Activated T-cell treated with anti-CD3 and anti-CD28 coated beads, Interleukin-2, amount 50 U/mL, for 48 hours (primary cell): ENCODE measurements at places on chromosomes 4 and X.

DNA sequence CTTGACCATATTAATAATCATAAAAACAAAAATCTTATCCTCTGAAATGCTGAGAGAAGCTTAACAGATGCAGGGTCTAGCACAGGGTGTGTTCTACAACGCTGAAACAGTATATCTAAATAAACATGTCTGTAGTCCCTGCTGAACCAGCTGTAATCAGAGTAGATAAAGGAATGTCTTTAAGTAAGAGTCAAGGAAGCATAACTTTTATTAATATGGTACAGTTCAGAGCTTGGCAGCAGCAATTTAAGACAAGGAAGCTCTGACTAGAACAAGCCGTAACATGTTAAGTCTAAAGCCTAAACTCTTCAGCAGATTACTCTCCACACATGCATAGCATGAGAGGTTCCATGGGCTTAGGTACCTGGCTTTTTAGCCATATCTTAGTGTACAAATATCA, 36.1 kb downstream of the NFKB1 start:
- no peak for DNase-seq

GRCh38 chr4:46952451-46952850, 40.9 kb downstream of the GABRA4 start:
- DNase-seq, result no peak

GRCh38 chrX:55839485-55839884, 121.9 kb downstream of the RRAGB start:
- peak; percentile 21 for DNase-seq

DNA sequence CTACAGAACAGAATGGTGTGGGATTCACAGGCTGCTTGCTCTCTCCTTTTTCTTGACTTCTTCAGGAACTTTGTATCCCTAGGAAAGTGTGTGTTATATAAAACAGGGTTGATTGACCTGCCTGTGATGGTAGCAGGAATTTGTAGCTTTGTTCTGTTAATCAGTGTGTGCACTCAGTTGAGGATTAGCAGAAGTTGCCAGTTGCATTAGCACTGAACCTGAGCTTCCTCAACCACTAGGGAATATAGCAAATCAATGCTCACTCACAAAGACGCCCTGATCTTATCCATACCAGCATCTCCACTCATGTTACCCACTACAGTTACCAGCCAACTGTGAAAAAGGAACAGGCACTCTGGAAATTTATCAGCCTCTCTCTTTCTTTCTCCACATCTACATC, 319.1 kb upstream of the EMCN start:
- no peak for DNase-seq

GRCh38 chr4:143356493-143356892, 19.8 kb downstream of the GAB1 start:
- no peak for DNase-seq

GRCh38 chr4:168514249-168514852, 17.5 kb downstream of the PALLD start:
- DNase-seq, result no peak

DNA sequence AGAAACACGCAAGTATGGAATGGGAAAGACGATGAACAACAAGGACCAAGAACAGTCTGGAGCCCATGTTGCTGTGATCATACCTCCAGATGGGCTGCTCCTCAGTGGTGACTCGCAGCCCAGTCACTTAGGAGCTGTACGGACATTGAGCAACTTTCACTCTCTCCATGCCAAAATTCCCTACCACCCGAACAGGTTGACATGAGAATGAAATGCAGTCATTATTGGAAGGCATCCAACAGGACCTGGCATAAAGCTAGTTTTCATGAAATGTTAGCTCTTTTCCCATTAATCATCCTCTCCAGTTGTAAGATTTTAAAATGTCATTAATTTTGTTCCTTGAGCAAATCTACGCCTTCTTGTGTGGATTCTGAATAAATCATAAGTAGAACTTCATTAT, 82.7 kb upstream of the GPM6B start:
- DNase-seq, result no peak

DNA sequence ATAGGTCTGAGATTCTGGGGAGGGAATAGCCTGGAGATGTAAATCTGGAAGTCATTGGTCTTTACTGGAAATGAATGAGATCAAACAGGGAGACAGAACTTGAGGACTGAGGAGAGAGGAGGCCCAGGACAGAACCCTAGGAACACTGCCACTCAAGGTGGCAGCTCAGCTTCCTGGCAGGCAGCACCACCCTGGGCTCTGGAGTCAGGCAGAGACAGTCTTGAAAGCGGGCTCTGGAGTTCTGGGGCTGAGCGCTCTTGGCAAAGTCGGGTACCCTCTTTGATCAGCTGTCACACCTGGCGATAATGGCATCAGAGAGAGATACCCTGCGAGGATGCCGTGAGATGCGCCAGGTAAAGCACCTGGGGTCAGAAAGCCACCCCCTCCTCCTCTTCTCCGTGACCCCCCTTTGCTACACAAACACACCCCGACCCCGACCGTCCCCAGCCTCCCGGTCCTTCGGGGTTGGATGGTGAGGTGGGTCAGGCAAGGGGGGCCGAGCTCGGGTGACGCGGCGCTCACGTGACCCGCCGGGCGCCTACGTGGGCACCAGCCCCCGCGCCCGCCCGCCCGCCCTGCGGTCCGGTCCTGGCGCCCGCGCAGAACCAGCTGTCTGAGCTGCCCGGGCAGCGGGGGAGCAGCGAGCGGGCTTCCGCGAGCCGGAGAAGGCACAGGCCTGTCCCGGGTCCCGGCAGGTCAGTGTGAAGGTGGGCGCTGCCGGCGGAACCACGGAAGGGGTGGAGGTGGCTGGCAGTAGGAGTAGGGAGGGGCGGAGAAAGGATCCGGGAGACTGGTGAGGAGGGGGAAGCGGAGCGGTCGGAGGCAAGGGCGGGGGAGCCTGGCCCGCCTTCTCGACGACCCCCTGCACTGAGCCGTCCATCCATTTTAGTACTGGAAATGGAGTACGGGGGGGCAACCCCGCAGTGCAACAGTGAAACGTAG, at the start of gene TCEAL3:
Gene TCEAL3, plus strand, starts transcription at position 600 of the 942 bp plus-strand sequence. CDS start 1,102 bp downstream, outside the sequence.
- peak; percentile 32 for DNase-seq

DNA sequence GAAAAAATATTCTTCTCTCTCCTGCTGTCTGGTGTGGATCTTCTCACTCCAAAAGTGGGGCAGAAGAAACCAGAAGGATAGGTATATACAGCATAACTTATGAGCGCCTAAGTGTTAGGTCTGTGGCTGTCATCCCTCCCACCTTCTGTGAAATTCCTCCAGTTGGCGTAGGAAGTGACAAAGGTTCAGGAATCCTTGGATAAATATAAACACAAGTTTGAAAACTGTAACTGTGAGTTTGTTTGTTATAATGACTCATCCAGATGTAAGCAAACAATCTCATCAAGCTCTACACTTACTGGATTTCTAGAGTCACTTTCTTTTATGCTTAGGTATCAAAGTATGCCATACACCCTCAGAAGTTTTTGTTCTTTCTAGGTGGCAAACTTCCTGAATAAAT, 405.2 kb downstream of the FAT4 start:
- DNase-seq, result no peak

GRCh38 chr4:163201358-163201757, 34.7 kb upstream of the NAF1 start:
- DNase-seq, result no peak

GRCh38 chrX:111180750-111181240, 84.8 kb downstream of the PAK3 start:
- no peak for DNase-seq

GRCh38 chr4:40856840-40857362, 107.1 kb downstream of the NSUN7 start:
- peak; percentile 75 for DNase-seq

DNA sequence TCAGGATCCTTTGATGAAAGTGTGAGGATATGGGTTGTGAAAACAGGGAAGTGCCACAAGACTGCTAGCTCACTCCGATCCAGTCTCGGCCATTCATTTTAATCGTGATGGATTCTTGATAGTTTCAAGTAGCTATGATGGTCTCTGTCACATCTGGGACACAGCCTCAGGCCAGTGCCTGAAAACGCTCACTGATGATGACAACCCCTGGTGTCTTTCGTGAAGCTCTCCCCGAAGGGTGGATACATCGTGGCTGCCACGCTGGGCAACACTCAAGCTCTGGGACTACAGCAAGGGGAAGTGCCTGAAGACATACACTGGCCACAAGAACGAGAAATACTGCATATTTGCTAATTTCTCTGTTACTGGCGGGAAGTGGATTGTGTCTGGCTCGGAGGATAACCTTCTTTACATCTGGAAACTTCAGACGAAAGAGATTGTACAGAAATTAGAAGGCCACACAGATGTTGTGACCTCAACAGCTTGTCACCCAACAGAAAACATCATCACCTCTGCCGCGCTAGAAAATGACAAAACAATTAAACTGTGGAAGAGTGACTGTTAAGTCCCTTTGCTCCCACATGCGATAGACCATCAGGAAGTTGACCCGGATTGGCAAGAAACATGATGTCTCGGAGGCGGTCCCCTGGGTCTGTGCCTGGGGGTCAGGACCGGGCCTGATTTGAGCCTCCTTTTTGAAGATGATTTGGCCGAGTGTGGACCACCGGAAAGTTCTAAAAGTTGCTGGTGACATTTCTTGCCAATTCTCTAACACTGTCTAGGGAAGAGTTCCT, 22.2 kb downstream of the LIAS start:
- no peak for DNase-seq

GRCh38 chr4:55722132-55722531, 86.0 kb upstream of the NMU start:
- no peak for DNase-seq

DNA sequence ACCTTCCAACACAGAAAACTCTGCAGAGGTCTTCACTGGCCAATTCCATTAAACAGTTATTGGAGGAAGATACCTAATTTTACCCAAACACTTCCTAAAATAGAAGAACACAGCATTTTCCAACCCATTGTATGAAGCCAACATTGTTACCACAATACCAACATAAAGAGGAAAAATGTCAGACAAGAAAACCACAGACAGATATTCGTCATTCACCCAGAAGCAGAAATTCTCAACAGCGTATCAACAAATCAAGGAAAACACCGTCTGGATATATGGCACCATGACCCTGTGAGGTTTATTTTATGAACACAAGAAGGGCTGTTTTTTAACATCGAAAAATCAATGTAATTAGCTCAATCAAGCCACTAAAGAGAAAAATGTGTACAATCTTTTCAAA, 255.6 kb downstream of the ASMT start:
- no peak for DNase-seq

GRCh38 chrX:1531096-1531890, 5.7 kb downstream of the P2RY8 start:
- DNase-seq, result peak; percentile 63

DNA sequence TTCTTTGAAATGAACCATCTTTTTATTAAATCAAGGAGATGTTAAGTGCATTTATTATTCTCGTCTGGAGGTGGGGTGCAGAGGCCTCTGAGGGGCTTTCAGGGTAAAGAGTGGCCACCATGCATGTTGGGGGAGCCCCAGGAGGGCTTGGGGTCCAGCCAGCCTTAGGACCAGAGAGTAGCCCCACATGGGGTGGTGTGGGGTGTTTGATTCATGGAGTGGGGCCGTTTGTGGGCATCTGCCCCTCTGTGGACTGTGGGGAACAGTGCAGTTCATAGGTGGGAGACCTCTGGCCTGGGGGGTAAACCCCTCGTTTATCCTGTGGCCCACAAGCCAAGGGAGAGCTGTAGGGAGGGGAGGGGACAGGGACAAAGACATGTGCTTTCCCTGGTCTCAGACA, 26.9 kb downstream of the HTRA3 start:
- no peak for DNase-seq

DNA sequence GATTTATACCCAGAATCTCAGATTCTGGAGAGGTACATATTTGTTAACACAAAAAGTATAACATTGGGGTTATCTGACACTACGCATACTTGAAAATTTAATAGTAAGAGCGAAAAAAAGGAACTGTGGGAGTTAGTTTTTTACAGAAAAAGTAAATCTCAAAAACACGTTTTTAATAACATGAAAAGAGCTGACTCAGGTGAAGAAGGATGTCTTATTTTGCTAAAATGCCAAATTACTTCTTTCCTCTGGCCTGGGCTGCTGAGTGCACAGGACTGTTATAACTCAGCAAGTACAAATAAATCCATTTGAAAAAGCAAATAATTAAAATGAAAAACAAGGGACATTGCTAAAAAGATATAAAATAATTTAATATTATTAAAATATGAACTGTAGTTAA, 1322.9 kb downstream of the ARAP2 start:
- DNase-seq, result no peak

DNA sequence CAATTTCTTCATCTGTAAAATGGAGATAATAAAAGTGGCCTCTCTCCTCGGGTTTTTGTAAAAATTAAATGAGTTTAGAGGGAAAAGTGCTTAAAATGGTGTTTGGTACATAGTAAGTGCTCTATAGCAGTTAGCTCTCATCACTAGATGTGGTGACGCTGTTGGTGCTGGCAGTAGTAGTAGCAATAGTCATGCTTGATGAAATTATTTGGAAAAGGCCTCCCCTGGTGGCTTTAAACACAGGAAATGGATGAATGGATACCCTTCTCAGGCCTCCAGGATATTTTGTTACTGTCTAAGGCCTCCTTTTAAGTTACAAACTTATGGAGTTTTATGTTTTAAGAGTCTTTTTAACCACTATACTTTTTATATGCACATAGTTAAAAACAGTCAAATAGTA, 142.9 kb downstream of the CBR4 start:
- DNase-seq, result no peak

DNA sequence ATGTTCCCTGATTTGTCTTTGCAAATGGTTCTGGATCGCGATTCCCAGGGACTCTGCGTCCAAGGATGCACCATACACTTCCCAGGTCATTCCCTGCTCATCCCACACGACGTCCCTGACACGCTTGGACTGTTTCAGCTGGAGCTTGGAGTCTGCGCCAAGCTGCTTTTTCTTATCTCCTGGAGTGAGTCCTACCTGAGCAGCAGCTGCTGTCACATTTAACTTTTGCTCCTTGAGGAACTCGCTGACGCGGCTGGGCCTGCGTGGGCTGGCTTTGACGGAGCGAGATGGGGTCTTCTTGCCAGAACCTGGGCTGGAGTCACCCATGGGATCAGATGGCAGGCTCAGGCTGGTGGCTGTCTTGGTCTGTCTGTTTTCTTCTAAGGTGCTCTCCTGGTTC, 59.6 kb downstream of the GPRIN3 start:
- no peak for DNase-seq

- DNase-seq, result no peak
These were observed 57.0 kb upstream of the GBA3 start for GRCh38 chr4:22635692-22636091.

GRCh38 chr4:138449938-138450337, 207.8 kb upstream of the SLC7A11 start:
- no peak for DNase-seq

GRCh38 chr4:58665649-58666048, 1555.5 kb upstream of the IGFBP7 start:
- no peak for DNase-seq

DNA sequence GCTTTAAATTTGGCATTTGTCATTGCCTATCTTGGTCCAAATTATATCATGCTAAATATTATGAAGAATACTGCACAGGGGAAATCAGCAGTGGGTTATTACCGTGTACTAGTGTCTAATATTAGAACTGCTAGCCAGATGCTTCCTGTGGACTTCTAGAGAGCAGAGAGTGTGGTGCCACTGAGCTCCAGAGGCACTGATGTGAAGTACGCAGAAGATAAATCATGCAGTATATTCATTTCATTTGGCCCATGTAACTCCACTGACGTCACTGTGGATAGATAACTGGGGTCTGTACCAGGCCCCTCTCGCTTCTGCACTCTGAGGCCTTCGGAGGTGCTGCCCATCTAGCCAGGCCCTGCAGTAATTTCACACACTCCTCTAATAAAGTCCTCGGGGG, 80.0 kb downstream of the ALPK1 start:
- DNase-seq, result no peak

- DNase-seq, result no peak
These were observed 57.2 kb upstream of the AFF2 start for GRCh38 chrX:148443216-148443615.
